ENCODE measurements at places on chromosomes 4 and X.

DNA sequence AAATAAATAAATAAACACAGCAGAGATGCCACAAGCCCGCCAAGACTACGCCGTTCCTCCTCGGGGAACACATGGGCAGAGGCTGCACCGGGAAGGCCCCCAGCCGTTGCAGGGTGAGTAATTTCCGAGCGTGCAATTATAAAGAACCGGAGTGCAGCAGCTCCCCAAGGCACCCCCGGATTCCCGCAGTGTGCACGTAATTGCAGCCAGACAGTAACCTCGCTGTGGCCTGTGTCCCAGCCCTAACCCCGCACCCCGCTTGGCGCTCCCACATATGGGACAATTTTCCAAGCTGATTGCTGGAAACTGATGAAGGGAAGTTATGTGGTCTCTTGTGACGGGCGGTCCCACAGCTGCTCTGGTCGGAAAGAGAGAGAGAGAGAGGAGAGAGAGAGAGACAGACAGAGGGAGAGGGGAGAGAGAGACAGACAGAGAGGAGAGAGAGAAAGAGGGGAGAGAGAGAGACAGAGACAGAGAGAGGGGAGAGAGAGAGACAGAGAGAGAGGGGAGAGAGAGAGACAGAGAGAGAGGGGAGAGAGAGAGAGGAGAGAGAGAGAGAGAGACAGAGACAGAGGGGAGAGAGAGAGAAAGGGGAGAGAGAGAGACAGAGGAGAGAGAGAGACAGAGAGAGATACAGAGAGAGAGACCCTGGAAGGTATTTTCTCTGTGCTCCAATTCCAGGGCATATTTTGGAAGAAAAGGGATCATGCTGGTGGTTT, 275.4 kb downstream of the SHOX start:
- DNase-seq = no peak

GRCh38 chrX:47293106-47293505, 60.3 kb downstream of the USP11 start:
- no peak for DNase-seq

GRCh38 chrX:139945075-139945474, 12.2 kb upstream of the ATP11C start:
- no peak for DNase-seq

- DNase-seq = no peak
These were observed 497.1 kb upstream of the TENM3 start for GRCh38 chr4:181745933-181746625.

GRCh38 chrX:111047575-111047974, 48.4 kb upstream of the PAK3 start:
- DNase-seq = no peak

GRCh38 chr4:111960241-111960667, 185.0 kb upstream of the FAM241A start:
- DNase-seq = no peak
